Amniotic stem cell (primary cell): ENCODE measurements at places on chromosomes 16 and 17.

DNA sequence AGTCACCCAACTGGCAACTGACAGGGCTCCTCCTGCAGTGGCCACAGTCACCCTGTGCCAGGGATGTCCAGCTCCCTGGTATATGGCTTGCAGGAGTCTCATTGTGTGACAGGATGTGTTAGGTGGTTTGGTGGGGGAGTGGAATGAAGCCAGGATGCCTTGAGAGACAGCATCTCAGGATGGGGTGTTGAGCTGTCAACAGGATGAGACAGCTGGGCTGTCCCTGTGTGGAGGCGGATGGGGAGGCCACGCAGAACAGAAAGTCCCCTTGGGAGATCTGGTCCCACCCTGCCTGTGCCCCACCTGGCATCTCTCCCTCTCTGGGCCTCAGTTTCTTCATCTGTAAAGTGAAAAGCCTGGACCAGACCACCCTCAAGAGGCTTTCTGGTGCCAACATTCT is 9.5 kb upstream of the ZNF469 start:
- DNase-seq = no peak

- peak; percentile 39 for DNase-seq
Observed at GRCh38 chr17:15351925-15352324, 10.5 kb upstream of the TEKT3 start.

GRCh38 chr16:68731637-68732036 is 5.5 kb upstream of the CDH1 start:
- DNase-seq = no peak

DNA sequence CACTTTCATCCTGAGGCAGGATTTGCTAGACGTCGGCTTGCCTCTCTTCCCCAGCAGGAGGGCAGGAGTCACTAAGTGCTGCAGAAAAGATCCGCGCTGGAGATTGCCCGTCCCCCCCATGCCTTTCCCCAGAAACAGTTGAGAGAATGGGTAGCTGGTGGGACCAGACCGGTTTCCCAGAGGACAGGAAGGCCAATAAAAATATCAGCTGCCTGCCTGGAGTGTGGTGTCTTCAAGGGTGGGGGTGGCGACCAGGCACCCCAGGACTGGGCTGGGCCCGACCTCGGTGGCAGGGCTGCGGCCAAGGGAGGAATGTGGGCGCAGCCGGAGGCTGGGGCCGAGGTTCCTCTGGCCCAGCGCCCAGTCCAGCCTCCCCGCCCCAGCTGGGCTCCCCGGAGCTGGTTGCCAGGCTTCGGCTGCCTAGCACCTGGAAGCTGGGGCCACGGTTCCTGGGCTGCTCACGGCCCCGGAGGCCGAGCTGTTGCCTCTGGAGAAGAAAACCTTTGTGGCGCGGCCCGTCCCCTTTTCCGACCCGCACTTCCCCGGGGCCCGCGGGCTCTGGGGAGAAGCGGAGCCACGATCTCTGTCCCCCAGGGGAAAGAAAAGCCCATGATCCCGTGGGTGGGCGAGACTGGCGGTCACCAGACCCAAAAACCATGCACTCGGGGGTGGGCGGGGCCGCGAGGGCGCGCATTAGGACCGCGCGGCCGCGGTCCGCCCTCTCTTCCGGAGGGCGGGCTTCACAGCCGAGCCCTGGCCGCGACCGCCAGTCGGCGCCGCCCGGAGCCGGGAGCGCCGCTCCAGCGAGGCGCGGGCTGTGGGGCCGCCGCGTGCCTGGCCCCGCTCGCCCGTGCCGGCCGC is at the start of gene TRAF4:
Gene TRAF4 (plus strand): TSS at position 769 of the 861 bp plus-strand sequence. CDS start 102 bp downstream, outside the sequence.
- DNase-seq = peak; percentile 63

DNA sequence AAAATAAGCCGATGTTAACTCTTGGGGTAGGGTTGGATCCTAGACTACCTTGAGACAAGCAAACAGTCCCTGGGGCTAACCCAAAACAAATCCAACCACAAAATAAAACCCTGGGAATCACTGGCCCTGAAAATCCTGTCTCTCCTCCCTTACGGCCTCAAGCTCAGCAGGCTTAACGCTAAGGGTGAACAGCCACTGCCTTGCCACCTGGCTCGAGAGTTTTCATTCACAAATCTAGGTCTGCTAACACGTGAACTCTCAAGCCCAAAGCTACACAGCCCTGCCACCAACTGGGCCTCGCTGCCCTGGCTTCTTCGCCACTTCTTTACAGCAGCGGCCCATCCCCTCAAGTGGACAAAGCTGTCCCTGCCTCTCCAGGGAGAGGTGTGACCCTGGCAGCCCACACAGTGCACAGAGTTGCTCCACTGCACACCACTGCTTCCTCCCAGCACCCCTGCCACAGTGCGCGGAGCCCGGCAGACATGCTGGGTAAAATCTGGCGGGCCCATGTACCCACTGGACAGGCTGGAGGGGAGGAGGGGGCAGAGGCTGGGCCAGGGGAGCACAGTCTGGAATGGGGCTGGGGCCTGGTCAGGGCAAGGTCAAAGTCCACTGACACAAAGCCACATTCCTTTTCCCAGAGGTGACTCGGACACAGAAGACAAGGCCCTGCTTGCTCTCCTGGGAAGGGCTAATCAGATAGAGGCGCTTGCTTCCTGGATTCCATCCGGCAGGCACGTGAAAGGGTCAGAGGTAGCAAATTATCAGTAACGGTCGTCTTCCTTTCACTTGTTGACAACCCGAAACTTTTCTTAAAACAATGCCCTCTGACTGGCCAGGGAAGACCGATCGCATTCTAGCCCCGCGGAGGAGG is 996 bp downstream of the PCYT2 start:
- no peak for DNase-seq

DNA sequence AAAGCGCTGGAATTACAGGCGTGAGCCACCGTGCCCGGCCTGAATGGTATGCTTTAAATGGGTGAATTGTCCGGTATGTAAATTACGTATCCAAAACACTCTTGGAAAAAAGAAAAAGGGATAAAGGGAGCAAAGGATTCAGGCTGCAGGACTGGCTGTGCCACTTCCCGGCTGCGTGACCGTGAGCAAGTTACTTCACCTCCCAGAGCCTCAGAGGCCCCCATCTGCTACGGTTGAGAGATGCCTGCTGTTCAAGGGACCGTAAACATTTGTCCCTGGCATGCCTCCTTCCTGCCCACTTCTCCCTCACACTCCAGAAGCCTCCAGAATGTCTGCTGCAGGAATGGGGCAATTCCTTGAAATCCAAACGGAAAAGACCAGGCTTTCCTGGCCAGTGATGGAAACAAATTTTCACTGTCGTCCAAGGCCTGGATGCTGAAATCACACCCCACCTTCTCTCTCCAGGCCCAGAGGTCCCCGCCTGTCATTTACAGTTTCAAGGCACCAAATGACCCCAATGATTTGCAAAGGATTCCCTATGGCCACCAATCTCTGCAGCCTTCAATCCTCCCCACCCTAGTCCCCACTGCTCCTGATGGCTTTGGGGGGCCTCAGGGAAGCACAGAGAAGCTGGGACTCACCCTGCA is 22.9 kb upstream of the LITAF start:
- no peak for DNase-seq

DNA sequence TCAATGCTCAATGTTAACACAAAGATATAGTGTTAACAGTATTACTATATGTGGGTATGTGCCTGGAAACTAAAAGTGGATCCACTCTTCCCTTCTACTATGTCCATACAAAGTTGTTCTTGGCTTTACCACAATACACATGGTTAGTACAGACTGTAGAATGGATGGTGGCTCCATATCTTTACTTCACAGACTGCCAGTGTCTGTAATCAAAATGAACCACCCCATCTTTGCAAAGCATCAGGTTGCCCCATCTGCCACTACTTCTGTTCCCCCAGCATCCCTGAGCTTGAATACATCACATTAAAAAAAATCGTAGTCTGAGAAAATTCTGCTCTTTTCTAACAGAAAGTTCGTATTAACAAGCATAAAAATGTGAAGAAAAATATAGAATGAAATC is 30.0 kb downstream of the USP32 start:
- no peak for DNase-seq

GRCh38 chr16:2194852-2195321 is 1.5 kb downstream of the CASKIN1 start:
- no peak for DNase-seq
